ENCODE measurements at places on chromosomes 16 and 17. TPM values are rescaled to one million over a fixed set of nuclear protein-coding genes. Genes with fewer than 3 reads are reported as not detected.

PIK3R5 gene
- 73.5 TPM for total RNA-seq

SPIRE2 gene
- 3.5 TPM for total RNA-seq

MYH1 gene
- not detected for total RNA-seq

NME3 gene
- total RNA-seq: 58.2 TPM

MT1G gene
- total RNA-seq: not detected

ERAL1 gene
- 24.9 TPM for total RNA-seq

TERB1 gene
- 0.83 TPM for total RNA-seq

DNA sequence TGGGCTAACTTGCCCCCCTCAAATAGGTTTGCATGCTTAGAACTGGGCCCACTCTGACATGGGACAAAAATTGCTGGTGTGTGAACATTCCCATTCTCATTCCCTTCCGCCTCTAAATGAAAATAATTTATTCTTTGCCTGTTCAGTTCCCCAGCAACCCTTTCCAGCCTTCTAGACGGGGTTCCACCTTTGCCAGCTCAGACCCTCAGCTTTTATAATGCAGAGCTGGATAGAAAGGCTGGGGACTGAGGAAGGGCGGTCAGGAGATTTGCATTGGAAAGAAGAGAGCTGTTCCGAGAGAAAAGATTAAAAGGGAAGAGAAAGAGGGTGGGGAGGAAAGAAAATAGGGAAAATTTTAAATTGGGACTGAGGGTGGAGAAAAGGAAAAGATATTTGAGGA lies 151.1 kb upstream of the WSCD1 start:
- DNase-seq: no peak

DNA sequence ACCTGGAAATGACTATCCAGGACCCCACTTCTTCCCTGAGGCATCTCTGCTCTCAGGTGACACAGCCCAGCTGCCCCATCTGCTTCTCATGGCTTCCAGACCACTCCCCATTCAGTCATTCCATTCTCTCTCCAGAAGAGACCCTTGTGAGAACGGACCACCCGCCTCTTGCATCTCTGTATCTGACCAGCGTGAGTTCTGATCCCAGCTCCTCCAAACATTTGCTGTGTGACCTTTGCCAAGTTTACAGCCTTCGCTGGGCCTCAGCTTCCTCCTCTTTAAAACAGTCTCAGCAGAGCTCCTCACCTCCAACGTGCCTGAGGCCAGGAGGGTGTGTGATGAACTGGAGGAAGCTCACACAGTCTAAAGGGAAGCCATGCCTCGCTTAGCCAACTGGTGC lies 39.6 kb downstream of the C16orf82 start:
- no peak for DNase-seq

- no peak for DNase-seq
Measured at GRCh38 chr16:20952139-20952920, 51.8 kb downstream of the LYRM1 start.

DNA sequence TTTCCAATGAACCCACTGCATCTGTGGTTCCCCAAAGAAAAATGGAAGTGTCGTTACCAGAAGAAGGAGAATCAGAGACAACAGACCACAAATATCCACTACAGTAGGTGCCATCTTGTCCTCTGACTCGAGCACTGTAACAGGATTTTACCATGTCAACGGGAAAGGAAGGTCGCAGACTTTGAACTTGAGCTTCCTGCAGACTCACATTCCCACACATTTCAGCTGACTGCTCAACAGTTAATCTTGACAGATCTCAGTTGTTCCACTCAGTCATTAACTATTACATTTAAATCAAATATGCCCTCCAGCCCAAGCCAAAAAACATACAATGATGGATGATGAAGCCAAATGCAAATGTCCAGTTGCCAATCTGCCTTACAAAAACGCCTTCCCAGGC lies 37.0 kb downstream of the GAS7 start:
- no peak for DNase-seq

GRCh38 chr17:63573634-63574033 lies 23.4 kb downstream of the DCAF7 start:
- DNase-seq: no peak

DNA sequence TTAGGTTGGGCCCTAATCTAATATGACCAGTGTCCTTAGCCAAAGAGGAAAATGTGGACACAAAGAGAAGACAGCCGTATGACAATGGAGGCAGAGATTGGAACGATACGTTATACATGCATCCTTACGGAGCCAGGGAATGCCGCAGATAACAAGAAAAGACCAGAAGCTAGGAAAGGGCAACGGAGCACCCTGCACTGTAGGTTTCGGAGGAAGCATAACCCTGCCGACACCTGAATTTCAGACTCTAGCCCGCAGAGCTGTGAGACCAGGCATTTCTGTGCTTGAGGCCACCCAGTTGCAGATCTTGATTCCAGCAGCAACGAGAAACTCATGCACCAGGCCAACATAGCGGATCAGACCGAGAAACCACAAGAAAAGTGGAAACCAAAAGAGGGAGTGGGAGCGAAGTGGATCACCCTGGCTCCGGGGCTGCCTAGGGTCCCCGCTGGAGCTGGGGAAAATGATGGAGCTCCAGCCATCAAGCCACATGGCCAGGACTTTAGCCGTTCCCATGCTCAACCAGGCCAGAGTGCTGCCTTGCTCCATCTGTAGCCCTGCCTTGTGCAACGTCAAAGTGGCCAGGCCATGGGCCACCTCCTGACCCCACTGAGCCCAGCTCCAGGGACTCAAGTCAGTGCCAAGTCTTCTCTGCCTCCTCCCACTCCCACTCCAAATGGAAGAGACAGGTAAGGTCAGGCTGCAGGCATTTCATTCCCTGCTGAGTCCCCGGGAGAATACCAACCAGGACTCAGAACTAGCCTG lies 51.7 kb upstream of the RPL38 start:
- DNase-seq: no peak

- DNase-seq: peak; percentile 70
Measured at GRCh38 chr17:47324224-47325020, 667 bp downstream of the EFCAB13 start.

DNA sequence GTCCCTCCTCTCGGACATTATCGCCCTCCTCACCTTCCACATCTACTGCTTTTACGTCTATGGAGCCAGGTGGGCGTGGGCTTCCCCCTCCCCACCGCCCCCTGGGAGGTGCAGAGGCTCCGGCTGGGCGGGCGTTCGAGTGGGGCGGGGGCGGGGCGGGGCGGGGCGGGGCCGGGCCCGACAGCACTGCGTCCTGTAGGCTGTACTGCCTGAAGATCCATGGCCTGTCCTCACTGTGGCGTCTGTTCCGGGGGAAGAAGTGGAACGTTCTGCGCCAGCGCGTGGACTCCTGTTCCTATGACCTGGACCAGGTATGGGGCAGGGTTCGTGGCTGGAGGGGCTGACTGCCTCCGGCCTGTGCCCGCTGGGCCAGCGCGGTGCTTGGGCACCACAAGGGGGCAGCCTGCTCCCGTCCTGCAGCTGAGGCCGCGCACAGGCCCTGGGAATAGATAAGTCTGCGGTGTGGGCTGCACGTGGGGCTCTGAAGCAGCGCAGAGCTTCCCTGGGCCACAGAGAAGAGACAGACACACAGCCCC lies 9.2 kb downstream of the PIGQ start:
- peak; percentile 77 for DNase-seq

- DNase-seq: no peak
Measured at GRCh38 chr17:31112001-31112661, 17.4 kb downstream of the NF1 start.

- DNase-seq: no peak
Measured at GRCh38 chr17:79529661-79530081, 81.2 kb downstream of the RBFOX3 start.

DNA sequence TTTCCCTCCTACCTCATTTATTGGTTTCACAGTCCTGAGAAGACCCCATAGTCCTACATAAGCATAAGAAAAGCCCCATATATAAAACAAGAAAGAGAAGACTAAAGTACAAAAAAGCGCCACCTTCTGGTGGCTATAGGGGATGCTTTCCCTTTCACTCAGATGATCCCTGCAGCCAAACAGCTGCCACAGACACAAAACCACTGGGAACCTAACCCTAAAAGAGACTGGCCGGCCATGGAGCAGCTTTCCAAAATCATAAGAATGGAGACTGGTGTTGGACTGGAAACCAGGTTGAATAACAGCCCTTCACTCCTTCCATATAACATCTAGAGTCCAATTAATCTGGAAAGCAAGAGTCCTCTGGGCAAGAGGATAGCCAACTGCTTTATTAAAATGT lies 11.4 kb downstream of the DYNC1LI2 start:
- DNase-seq: no peak

- peak; percentile 17 for DNase-seq
Measured at GRCh38 chr16:75789237-75789636, 62.9 kb upstream of the CPHXL start.

GRCh38 chr17:40061609-40062038 lies 1.1 kb upstream of the THRA start:
- no peak for DNase-seq

DNA sequence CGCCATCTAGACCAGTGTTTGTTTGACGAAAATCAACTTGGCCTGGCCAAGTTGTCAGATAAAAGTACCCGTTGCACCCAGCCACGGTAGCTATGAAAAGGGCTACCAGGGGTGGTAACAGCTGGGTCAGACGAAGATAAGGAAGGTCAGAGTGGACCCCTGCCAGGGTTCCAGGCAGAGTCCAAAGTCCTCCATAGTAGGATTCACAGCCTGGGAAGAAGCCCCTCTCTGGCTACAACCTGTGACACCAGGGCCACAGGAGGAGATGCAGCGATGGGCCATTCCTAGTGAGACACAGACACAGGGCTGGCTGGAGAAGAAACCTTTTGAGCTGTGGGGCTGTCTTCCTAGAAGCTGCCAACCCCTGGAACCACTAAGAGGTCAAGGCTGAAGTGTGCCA lies 39.3 kb downstream of the MEAK7 start:
- no peak for DNase-seq

- no peak for DNase-seq
Measured at GRCh38 chr16:64392456-64392855, 729.4 kb downstream of the CDH11 start.

- no peak for DNase-seq
Measured at GRCh38 chr17:33209671-33210070, 83.4 kb downstream of the ASIC2 start.

- no peak for DNase-seq
Measured at GRCh38 chr16:27254262-27254811, 14.2 kb downstream of the NSMCE1 start.

DNA sequence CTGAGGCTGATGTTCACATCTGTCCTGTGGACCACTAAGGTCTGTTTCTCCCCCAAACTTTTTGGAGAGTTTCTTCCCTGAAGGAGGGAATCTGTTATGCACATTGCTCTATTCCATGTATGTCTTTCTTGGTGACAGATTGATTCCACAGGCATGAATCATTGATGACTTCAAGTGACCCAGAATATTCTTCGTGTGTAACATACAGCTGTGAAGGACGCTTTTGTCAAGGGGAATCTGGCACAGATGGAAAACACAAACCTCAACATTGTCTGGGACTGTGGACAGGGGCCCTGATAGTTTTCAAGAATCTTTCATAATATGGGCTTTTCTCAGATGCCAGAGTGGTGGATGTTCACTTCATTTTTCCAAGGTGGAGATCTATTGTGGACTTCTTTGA lies 223.1 kb upstream of the MAF start:
- no peak for DNase-seq

- no peak for DNase-seq
Measured at GRCh38 chr17:81556175-81556691, 4.1 kb upstream of the FAAP100 start.

DNA sequence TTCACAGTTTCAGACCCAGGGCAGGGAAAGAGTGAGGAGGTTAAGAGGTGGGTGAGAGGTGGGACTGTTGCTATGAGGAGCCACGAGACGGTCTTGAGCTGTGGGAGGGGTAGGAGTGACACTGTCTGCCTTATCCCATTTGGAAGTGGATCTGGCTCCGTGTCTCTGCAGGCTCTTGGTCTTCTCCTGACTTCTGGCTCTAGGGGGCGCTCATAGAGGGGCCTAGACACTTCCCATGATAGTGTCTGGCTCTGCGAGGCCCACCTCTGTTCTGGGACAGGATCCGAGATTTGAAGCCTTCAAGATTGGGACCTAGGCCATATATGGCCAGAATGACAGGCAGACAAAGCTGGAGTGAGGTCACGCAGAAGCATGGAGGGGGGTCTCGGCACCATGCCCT lies 204.5 kb downstream of the GSG1L start:
- no peak for DNase-seq

DNA sequence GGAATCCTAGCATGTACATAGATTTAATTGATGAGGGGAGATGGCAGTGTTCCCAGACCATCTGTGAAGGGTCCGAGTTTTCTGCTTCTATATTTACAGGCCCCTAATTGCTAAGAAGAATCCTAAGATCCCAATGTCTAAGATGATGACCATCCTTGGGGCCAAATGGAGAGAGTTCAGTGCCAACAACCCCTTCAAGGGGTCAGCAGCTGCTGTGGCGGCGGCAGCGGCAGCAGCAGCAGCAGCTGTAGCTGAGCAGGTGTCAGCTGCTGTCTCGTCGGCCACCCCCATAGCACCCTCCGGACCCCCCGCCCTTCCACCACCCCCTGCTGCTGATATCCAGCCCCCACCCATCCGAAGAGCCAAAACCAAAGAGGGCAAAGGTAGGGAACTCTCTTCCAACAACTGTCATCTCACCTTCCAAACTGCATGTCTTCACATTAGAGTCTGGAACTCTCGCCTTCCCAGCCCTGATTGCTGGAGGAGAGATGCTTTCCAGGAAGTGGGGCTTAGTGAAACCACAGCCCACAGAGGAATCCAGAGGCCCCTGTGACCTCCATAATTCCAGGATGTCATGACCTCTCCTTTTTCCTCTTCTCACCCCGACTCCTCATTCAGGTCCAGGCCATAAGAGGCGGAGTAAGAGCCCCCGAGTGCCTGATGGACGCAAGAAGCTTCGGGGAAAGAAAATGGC lies 4.7 kb downstream of the CHD3 start:
- DNase-seq: no peak

DNA sequence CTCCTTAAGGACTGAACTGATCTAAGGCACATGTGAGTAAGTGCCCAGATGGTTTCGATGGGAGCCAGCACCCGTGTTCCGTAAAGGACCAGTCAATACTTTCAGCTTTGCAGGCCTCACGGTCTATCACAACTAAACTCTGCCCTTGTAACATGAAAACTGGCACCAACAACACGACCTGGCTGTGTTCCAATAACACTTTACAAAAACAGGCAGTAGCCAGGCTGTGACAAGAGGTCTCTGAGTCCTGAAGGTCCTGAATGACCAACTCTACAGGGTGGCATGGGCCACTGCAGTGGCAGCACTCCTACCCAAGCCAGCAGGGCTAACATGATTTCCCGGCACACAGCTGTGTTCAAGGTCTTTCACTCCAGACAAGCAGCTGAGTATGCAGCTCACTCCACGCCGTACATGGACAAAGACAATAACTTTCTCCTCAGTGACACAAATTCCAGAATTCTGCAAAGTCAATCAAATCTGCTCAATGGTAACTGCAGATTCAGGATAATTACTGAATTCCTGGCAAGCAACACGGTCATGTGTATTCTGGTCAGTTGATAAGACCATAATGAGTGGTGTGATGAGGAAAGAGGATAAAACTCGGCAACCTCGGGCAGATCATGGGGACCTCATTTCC lies 15.3 kb downstream of the NPLOC4 start:
- no peak for DNase-seq

DNA sequence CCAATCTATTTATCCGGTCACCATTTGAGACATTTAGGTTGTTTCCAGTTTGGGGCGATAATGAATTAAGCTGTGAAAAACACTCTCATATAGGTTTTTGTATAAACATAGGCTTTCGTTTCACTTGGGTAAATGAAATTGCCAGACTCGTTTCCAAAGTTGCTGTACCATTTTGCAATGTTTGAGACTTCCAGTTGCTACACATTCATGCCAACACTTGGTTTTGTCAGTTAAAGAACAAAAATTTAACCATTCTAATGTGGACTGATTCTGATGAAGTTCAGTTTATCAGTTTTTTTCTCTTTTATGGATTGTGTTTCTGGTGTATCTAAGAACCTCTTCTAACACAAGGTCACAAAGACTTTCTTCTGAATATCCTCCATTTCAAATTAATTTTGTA lies 52.4 kb downstream of the YPEL2 start:
- DNase-seq: no peak

Data from naive thymus-derived CD4-positive, alpha-beta T cell (primary cell).